ENCODE measurements at places on chromosomes 4 and X. TPM values are rescaled to one million over a fixed set of nuclear protein-coding genes. Genes with fewer than 3 reads are reported as not detected.

GASK1B gene
- 4.5 TPM for polyA plus RNA-seq

NR3C2 gene
- polyA plus RNA-seq = 1.1 TPM

UVSSA gene
- 9.4 TPM for polyA plus RNA-seq

- no peak for DNase-seq
These were observed 617 bp upstream of the GPR34 start for GRCh38 chrX:41688156-41688555.

CYBB gene
- polyA plus RNA-seq = not detected

SLC49A3 gene
- 0.36 TPM for polyA plus RNA-seq

DNA sequence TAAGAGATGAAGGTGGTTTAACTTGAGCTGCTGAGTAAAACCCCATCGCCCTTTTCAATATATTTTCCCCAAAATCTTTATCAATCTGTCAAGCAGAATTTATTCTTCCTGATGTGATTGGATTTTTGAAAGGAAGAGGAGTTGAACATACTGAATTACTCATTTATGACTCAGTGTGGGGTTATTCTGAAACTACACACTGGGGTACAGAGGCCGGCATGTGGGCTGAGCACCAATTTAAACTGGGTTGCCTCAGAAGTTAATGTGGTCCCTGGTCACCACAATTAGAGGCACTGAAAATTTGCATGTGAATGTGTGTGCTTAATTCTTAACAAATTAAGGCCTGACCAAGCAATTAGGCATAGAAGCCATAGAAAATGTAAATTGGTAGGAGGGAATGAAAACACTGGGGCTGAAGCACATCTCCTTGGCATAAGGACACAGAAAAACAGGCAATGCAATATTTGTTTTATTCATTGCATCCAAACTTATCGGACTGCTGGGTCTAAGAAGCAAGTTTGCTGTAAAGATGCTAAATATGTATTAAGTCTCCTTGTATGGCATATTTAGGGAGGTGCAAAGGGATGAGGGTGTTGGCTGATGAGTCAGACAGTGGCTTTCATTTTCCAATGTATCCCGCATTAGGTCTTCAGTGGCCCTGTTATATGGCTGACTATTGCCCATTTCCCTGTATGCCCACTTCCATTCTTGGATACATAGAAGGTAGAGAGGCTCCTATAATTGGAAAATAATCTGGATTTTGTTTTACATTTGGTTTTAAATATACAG, 170.9 kb downstream of the IL15 start:
- DNase-seq = peak; percentile 68

DMD gene
- polyA plus RNA-seq = 6.6 TPM

ERCC6L gene
- 2.3 TPM for polyA plus RNA-seq

SLC39A8 gene
- polyA plus RNA-seq = 0.05 TPM

RTL5 gene
- 2.5 TPM for polyA plus RNA-seq

GRCh38 chrX:72023071-72023470, 108.6 kb downstream of the RTL5 start:
- DNase-seq = no peak

CAPN6 gene
- not detected for polyA plus RNA-seq

GRCh38 chrX:32597777-32598176, 613.6 kb downstream of the DMD start:
- no peak for DNase-seq

DNA sequence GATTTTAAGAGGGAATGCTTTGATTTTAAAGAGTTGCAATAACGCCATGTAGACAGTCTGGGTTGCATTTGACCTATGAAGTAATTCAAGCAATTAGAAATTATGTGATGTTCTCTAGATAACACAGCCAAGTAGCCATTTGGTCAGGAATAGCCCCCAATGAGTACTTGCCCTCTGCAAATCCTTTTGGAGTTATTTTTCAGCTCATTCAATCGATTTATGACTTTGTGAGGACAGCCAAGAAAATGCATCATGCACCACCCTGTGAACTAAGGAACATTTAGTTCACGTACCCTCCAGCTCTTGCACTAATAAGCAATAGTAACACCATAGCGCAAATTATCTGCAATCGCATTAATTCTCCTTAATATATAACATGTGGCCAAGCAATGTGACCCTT, 552.6 kb upstream of the INTU start:
- no peak for DNase-seq

DNA sequence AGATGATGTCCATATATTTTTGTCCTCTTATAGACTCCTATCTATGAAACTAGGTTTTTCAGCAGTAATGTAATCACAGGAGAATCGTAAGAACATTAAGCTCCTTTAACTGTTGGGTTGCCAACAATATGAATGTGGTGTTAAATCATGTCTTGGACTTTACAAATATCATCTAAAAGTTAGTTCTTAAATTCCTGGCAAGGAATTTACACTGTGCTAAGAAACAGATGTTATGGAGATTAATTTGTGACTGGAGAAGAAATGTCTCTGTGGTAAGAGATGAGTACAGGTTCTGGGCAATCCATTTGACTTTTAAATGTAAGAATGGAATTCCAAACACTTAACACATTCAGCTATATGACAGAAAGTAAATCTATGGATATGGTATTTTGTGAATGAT, 34.6 kb downstream of the CNKSR2 start:
- no peak for DNase-seq

GRCh38 chrX:54063361-54063760, 19.1 kb upstream of the PHF8 start:
- DNase-seq = no peak

GRCh38 chr4:25104591-25104990, 55.7 kb downstream of the SEPSECS start:
- no peak for DNase-seq

DNA sequence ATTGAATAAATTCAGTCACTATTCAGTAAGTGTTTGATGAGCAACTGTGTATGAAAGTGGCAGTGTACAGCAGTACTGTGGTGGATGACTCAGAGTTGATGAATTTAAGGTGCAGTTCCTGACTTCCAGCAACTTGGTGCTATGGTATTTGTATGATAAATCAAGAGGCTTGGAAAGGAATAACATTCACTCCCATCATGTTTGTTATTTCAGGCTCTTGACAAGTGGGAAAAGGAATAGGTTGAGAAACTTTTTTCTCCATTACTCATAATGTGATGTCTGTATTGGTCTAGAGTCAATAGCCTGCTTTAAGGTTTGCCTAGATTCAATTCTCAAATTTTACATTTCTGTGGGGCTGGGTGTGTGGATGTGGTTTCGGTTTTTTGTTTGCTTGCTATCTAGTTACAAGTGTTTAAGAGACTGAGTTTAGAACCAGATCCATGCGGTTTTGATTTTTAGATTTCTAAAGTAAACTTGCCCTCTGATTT, 35.1 kb upstream of the CYP2U1 start:
- DNase-seq = peak; percentile 97

DNA sequence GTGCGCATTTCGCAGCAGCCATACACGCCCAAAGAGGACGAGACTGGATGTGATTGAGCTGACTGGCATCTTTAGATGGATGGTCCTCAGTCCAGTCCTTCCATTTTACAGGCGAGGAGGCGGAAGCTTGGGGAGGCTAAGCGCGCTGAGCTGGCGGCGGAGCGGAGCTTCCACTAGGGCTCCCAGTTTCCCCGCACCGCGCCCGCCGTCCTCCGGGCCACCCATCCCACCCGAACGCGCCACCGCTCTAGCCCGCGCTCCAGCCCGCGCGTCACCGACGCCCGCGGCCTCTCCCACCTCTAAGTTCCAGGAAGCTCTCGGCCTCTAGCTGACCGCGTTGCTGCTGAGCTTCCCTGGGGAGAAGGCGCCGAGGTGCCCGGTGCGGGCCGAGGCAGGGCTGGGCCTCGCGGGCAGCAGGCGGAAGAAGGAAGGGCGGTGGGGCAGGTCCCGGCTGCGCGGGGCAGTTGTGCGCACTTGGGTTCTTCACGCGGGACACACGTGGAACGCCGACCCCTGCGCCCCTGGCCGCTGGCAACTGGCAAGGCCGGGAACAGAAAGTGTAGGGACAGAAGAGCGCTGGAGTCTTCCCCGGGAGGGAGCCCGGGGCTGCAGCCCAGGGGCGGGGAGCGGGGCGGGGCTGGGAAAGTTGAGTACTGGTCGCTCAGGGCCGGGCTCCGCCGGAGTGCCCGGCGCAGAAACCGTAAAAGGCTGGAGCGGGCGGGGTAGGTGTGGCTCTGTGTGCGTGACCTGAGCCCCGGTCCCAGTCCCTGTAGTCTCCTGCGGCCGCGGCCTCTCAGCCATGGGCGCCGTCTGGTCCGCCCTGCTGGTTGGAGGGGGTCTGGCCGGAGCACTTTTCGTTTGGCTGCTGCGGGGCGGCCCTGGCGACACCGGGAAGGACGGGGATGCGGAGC, at the start of gene STBD1:
Gene STBD1, plus strand, starts transcription at position 763 of the 911 bp plus-strand sequence. Its CDS starts 37 bp downstream, at position 800.
- DNase-seq = peak; percentile 49

- peak; percentile 18 for DNase-seq
These were observed 349.7 kb downstream of the IQCM start for GRCh38 chr4:149465955-149466354.

DNA sequence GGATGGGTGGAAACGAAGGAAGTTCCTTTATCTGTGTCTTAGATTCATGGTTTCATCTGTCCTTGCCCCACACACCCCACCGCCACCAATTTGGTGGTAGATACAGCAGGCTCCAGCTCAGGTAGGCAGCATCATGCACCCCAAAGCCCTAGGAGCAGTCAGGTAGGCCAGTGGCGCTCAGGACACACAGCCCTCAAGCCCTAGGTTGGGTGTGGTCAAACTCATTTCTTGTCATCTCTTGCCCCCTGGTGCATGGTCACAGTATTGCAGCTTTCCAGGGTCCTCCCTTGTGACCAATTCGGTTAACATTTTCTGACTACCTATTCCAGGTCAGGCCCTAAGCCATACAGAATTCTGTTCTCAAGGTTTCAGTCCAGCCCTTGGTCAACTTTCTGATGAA, 14.5 kb upstream of the PRRG3 start:
- DNase-seq = peak; percentile 2

DNA sequence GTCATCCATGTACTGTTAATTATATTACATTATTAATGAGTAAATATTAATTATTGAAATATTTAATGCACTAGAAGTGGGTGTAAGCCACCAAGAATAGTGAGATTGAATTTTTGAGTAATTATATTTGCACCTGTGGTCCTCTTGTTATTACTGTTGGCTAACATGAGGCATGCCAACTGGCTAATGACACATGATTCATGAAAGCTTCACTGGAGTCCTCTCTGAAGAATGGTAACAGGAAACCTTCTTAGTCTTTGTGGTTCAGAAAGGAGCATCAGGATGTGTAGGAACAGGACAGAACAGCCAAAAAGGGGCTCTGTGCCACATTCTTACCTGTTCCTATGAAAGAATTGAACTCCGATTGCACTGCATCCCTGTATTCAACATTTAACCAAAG, 65.2 kb downstream of the SLC4A4 start:
- peak; percentile 45 for DNase-seq

DNA sequence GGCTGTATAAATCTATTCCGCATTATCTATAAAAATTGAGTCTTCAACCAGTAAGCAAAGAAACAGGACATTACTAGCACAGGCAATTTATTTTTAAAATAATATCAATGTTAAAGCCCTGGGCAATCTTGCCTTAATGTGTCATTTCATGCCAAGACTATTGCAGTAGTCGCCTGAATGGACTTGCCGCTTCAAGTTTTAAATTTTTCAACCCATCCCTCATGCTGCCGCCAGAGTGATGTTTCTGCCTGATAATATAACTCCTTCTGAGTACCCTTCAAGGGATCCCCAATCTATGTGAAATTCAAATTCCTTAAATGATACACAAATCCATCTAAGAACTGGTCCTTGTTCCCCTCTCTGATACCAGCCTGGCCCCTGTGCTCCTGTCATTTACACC, 66.9 kb downstream of the PRSS12 start:
- no peak for DNase-seq

DNA sequence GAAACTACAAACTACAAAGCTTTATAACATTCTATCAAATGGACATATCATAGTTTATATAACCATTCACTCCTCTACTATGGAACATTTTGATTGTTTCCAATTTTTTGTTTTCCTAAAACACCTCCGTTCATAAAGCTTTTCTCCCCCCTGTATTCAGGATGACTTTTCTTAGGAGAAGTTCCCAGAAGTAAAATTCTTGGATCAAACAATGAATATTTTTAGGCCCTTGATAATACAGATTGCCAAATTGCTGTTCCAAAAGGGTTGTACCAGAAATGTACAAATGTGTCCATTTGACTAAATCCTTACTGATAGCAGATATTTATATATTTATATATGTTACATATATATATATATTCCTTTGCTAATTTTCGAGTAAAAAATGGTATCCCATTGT, 77.8 kb downstream of the GPC3 start:
- no peak for DNase-seq

GRCh38 chrX:38862100-38862499, 60.8 kb downstream of the MID1IP1 start:
- DNase-seq = no peak

- no peak for DNase-seq
These were observed 62.9 kb downstream of the LRP2BP start for GRCh38 chr4:185332575-185333464.

- no peak for DNase-seq
These were observed 926.6 kb downstream of the STIM2 start for GRCh38 chr4:27787195-27787594.

DNA sequence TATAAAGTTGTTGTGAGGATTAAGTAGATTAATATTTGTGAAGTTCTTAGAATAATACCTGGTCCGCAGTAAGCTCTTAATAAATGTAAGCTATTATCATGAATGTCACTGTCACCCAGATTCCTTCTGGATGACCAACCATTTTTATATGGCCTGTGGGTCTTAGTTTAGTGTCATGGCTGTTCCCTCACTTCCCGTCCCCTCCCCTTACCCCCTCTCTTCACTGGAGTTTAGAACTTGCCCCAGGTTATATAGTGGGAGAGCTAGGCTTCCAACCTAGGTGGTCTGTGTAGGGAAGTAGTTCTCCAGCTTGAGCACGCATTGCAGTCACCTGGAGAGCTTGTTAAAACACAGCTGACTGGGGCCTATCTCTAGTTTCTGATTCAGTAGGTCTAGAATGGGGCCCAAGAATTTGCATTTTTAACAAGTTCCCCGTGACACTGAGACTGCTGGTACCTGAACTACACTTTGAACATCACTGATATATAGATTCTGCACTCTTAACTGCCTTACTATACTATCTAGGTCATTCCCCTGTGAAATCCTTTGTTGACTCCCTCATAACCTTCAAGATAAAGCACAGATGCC, 66.9 kb upstream of the PLAC1 start:
- no peak for DNase-seq

MAGED4 gene
- polyA plus RNA-seq = 51.7 TPM

- DNase-seq = no peak
These were observed 597.6 kb upstream of the MAGEB2 start for GRCh38 chrX:29617725-29618124.

DNA sequence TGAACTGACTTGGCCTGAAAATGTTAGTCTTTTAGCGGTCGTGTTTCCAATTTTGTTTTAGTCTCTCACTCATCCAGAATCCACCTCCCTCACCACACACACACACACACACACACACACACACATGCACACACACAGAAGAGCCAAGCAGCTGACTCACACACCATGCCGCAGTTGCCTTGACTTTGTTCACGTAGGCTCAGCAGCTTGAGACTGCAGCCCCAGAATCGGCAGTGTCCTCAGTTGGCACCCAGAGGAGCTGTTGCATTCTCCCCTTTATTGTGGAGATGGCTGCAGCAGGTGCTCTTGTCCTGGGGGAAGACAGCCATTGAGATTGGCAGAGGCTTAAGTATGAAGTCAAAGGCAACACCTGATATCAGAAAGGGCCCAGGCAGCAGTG, 20.9 kb upstream of the XPNPEP2 start:
- DNase-seq = peak; percentile 78

- DNase-seq = no peak
These were observed 110.5 kb upstream of the ENPP6 start for GRCh38 chr4:184328022-184328736.

- DNase-seq = no peak
These were observed 1432.6 kb upstream of the TENM3 start for GRCh38 chr4:180810581-180810980.

- DNase-seq = no peak
These were observed 21.6 kb downstream of the ARAP2 start for GRCh38 chr4:36222702-36223101.

Data from IMR-90 (cell line).